Esophagus squamous epithelium (tissue), 5 donors: ENCODE measurements at places on chromosomes 13 and 19. TPM values are rescaled to one million over a fixed set of nuclear protein-coding genes. Genes with fewer than 3 reads are reported as not detected.

- no peak overlapping the region for H3K4me3 ChIP-seq
- peaks cover 38% of the 10 kb centered on the region for H3K4me1 ChIP-seq
- peaks cover 8% of the 10 kb centered on the region for H3K36me3 ChIP-seq
Measured at GRCh38 chr19:3950871-3951861, 18.3 kb downstream of the NMRK2 start.

DNA sequence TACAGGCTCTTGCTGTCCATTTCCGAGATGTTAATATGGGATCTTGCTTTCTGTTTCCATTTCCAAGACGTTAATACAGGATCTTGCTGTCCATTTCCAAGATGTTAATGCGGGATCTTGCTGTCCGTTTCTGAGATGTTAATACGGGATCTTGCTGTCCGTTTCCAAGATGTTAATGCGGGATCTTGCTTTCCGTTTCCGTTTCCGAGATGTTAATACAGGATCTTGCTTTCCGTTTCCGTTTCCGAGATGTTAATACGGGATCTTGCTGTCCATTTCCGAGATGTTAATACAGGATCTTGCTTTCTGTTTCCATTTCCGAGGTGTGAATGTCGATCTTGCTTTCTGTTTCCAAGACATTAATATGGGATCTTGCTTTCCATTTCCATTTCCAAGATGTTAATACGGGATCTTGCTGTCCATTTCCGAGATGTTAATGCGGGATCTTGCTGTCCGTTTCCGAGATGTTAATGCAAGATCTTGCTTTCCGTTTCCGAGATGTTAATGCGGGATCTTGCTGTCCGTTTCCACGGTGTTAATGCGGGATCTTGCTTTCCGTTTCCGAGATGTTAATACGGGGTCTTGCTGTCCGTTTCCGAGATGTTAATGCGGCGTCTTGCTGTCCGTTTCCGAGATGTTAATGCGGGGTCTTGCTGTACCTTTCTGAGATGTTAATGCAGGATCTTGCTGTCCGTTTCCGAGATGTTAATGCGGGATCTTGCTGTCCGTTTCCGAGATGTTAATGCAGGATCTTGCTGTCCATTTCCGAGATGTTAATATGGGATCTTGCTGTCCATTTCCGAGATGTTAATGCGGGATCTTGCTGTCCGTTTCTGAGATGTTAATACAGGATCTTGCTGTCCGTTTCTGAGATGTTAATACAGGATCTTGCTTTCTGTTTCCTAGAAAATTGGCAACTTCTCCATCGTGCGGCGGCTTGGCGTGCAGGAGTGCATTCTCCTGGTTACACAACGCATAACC is 38.3 kb downstream of the PEX11G start:
- DNase-seq, result no peak
- H3K4me1 ChIP-seq, result no peaks in the 10 kb centered on the region
- no peaks in the 10 kb centered on the region for H3K27me3 ChIP-seq
- H3K27ac ChIP-seq, result no peak overlapping the region
- H3K36me3 ChIP-seq, result peaks cover 98% of the 10 kb centered on the region

DNA sequence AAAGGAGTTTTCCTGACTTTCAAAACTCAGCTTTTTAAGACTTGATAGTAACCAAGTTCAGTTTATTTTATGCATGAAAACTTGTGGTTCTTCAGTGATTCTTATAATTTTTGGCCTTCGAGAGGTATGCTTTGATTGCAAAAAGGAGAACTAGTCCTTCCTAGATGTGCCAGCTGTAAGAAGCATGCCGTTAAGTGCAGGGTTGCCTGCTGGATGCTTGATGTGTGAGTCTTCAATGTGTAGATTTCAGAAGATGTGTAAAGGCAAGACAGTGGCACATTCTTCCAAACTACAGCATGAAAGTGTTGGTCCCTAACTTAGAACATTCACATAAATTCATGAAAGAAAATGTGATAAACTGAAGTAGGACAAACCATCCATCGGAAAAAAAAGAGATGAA is 532.5 kb downstream of the DCT start:
- DNase-seq, result no peak
- H3K27ac ChIP-seq, result no peak overlapping the region
- H3K4me3 ChIP-seq, result no peak overlapping the region

Gene CALR3
- not detected for total RNA-seq

- peaks cover 88% of the 10 kb centered on the region for H3K4me1 ChIP-seq
- no peak overlapping the region for H3K27ac ChIP-seq
- H3K27me3 ChIP-seq, result no peaks in the 10 kb centered on the region
Measured at GRCh38 chr19:41868120-41868988, 8.3 kb downstream of the RPS19 start.

DNA sequence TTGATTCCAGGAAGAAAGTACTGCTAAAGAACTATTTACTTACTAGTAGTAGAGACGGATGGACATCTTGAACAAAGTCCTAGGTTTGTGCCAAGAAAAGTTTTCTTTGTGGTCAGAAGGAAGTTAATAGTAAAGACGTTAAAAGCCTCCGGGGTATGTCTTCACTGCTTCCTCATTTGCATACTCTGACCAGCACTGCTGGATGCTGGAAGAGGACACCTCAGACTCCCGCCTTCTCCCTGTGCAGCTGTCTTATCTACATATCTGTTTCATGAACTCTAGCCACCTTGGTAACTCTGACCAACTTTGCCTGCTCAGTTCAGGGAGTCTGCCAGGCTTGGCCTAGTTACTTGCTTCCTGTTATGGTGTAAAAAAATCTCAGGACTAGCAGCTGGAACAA is 1109.1 kb upstream of the MIR17HG start:
- H3K36me3 ChIP-seq, result no peaks in the 10 kb centered on the region
- H3K4me1 ChIP-seq, result no peaks in the 10 kb centered on the region
- DNase-seq, result no peak
- no peak overlapping the region for H3K4me3 ChIP-seq
- H3K27me3 ChIP-seq, result no peaks in the 10 kb centered on the region
- no peak overlapping the region for H3K27ac ChIP-seq

DNA sequence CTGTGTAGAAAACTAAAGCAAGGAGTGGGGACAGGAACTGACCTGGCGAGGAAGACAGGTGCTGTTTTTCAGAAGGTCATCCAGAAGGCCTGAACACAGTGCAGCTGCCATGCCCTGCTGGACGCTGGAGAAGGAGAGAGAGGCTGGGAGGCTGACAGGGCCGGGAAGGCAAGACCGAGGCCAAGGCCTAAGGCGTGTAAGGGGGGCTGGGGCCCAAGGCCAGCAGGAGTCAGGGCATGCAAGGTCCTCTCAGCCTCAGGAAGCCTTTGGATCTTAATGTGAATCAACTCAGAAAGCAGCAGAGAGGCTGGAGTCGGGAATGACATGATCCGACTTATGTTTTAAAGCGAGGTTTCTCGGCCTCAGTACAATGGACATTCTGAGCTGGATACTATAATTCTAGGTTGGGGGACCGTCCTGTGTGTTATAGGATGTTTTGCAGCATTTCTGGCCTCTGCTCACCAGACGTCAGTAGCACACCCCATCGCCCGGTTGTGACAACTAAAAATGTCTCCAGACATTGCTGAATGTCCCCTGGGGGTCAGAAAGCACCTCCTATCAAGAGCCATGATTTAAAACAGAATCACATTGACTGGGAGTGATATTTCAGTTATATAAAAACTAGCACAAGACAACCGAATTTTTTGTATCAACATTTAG is 530.4 kb downstream of the MYO16 start:
- DNase-seq, result no peak
- no peak overlapping the region for H3K4me3 ChIP-seq
- no peak overlapping the region for H3K27ac ChIP-seq
- H3K36me3 ChIP-seq, result no peaks in the 10 kb centered on the region

Gene APC2
- total RNA-seq, result under 0.01 TPM

Gene DNASE2
- total RNA-seq, result 21.2 TPM

DNA sequence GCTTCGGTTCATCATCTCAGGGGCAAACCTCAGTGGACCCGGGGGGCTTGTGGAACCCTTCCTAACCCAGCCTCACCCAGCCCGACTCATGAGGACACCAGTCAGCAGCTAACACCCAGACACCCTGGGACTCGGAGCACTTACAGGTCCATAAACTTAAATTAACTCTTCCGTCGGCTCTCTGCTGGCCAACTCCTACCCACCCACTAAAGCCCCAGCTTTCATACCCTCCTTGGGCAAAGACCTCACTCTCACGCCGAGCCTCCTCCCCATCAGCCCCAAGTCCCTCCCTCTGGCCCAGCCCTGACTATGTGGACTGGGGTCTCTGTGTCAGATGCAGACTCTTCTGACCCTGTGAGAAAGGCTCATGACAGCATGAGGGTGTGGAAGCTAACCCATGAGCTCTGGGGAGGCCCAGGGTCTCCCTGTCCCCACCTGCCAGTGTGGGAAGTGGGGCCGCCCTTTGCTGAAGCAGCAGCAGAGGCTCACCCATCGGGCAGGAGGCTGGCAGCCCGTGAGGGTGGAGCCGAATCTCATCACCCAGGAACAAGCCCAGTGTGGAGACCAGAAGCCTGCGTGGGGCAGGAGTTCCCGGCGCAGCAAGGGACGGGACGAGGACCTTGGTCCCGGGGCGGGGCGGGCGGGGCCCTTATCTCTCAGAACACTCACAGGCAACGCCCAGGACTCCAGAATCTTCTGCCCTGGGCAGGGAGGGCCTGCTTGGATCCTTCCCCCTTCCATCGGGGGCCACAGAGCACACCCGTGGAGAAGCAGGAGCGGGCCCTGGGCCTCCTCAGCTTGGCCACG is 19.8 kb downstream of the TCF3 start:
- no peak overlapping the region for H3K27ac ChIP-seq
- no peaks in the 10 kb centered on the region for H3K27me3 ChIP-seq
- no peak overlapping the region for H3K4me3 ChIP-seq
- H3K36me3 ChIP-seq, result peaks cover 78% of the 10 kb centered on the region
- DNase-seq, result no peak

DNA sequence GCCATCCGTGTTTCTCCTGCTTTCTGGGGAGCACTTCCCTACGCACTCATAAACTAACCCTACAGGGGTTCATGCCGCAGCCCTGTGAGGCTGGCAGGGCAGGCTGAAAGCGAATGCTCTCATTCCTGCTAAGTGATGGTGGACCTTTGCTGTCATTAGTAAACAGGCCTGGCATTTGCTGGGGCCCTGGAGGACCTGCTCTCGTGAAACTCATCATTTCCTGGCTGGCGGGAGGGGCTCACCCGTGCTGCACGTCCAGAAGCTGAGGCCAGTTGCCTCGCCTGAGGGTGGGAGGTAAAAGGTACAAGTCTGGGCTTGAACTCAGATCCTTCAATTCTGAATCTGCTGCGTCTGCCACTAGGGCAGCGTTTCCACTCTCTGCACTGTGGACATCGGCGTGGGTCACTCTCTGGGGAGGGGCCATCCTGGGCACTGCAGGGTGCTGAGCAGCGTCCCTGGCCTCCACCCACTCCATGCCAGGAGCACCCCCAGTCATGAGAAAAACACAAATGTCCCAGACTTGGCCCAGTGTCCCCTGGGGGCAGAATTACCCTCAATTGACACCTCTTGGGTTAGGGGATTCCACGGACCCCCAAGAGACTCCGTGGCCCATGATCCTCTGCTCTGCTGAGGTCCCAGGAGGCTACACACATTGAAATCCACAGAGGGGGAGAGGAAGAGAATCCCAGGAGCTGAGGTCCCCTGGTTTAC is 7.0 kb downstream of the MOB3A start:
- no peaks in the 10 kb centered on the region for H3K27me3 ChIP-seq
- H3K27ac ChIP-seq, result peak overlapping the region; percentile 96
- no peak for DNase-seq
- peaks cover 100% of the 10 kb centered on the region for H3K4me1 ChIP-seq

DNA sequence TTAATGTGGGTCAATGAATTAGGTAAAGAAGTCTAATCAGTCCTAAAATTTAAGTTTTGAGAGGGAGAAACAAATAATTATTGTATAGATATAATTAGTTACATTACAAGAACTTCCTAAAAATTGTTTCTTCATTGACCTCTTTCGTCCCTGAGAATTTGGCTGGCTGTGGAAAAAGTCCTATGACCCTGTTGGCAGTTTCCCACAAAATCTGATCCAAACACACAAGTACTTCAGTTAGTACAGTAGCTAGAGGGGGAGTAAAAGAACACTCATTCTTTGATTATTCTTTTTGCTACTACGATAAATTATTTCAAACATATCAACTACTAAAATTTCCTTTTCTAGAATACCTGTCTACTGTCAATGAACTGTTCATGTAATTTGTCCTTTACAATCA is 11.3 kb downstream of the POSTN start:
- no peak overlapping the region for H3K4me3 ChIP-seq
- H3K36me3 ChIP-seq, result no peaks in the 10 kb centered on the region
- H3K4me1 ChIP-seq, result no peaks in the 10 kb centered on the region
- no peak overlapping the region for H3K27ac ChIP-seq

DNA sequence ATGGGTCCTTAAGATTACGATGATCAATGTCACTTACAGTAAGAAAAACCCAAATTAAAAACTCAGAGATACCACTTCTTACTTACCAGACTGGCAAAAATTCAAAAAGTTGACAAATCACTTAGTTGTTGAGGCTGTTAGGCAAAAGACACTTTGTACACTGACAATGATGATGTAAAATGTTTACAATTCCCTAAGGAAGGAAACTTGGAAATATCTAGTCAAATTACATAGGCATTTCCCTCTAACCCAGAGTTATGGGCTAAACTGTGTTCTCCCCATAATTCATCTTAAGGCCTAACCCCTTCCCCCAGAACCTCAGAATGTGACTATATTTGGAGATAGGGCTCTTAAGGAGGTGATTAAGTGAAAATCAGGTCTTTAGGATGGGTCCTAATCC is 12.0 kb downstream of the TGDS start:
- H3K27me3 ChIP-seq, result no peaks in the 10 kb centered on the region
- no peak overlapping the region for H3K4me3 ChIP-seq

Gene POGLUT2
- 0.50 TPM for total RNA-seq

- H3K4me1 ChIP-seq, result peaks cover 95% of the 10 kb centered on the region
- peak overlapping the region; percentile 95 for H3K27ac ChIP-seq
- no peak for DNase-seq
- no peak overlapping the region for H3K4me3 ChIP-seq
- H3K36me3 ChIP-seq, result no peaks in the 10 kb centered on the region
- no peaks in the 10 kb centered on the region for H3K27me3 ChIP-seq
Measured at GRCh38 chr19:48329167-48329891, 4.0 kb downstream of the EMP3 start.

Gene CRYL1
- 41.2 TPM for total RNA-seq

DNA sequence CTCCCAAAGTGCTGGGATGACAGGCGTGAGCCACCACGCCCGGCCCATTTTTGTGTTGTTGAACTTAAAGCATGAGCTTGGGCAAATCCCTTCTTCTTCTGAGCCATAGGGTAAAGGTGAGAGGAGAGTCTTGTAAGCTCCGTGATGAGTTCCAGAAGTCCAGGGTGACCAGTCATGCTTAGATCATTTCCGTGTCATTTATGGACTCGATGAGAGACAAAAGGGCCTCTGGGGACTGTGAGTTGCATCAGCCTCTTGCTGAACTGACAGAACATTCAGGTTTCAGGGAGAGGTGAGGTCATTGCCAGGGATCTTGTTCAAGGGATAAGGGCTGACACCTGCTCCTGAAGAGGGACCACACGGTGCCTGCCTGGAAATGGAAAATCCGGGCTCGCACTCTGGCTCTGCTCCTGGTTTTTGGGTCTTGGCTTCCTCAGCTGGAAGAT is 53.6 kb downstream of the GADD45B start:
- peaks cover 67% of the 10 kb centered on the region for H3K4me1 ChIP-seq
- no peaks in the 10 kb centered on the region for H3K36me3 ChIP-seq
- no peak for DNase-seq
- no peaks in the 10 kb centered on the region for H3K27me3 ChIP-seq
- H3K4me3 ChIP-seq, result no peak overlapping the region

- no peak overlapping the region for H3K27ac ChIP-seq
- H3K4me3 ChIP-seq, result no peak overlapping the region
- H3K4me1 ChIP-seq, result peaks cover 15% of the 10 kb centered on the region
- H3K36me3 ChIP-seq, result peaks cover 99% of the 10 kb centered on the region
- H3K27me3 ChIP-seq, result no peaks in the 10 kb centered on the region
- no peak for DNase-seq
Measured at GRCh38 chr19:57776764-57777296, 7.4 kb downstream of the ZNF586 start.

Gene ZNF625
- 2.0 TPM for total RNA-seq
